ENCODE measurements at places on chromosomes 4 and X. TPM values are rescaled to one million over a fixed set of nuclear protein-coding genes. Genes with fewer than 3 reads are reported as not detected.

DNA sequence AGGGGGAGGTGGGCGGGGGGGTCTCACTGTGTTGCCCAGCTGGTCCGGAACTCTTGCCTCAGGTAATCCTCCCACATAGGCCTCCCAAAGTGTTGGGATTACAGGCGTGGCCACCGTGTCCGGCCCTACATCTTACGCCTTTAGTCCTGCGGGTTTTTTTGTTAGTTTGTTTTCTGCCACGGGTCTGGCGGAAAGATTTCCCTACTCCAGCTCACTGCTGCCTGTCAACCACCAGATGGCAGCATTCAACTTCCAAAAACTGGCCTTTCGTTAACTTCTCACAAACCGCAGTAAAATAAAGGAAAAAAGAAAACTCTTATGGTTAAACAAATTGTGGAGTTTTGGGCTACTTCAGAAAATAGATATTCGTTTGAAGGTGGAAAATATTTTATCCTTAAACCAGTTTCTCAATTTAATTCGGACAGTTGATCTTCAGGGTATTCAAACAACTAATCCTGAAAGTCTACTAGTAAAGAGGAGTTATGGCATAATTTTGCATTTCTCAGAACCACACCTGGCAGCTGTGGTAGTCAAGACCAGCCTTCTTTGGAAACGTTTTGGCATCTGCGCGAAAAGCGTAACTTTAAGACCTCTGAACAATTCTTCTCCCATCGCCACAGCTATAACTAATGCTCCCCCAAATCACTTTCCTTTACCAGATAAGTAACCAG lies 41.1 kb downstream of the LUZP4 start:
- peak; percentile 71 for DNase-seq

DNA sequence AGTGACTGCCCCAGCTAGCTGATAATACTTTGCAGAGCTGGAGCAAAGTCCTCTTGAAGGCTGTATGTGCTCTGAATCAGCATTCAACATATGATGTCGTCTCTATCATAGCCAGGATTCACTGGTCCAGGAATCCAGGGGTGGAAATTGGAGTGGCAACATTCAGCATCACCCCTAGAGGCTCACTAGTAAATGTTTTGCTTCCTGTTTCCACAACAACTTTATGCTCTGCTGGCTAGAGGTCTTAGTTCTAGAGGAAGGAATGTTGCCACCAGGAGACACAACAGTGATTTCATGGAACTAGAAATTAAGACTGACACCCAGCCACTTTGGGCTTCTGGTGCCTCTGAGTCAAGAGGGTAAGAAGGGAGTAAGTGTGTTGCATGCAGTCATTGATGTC lies 11.3 kb downstream of the MAGEA1 start:
- DNase-seq = no peak

DNA sequence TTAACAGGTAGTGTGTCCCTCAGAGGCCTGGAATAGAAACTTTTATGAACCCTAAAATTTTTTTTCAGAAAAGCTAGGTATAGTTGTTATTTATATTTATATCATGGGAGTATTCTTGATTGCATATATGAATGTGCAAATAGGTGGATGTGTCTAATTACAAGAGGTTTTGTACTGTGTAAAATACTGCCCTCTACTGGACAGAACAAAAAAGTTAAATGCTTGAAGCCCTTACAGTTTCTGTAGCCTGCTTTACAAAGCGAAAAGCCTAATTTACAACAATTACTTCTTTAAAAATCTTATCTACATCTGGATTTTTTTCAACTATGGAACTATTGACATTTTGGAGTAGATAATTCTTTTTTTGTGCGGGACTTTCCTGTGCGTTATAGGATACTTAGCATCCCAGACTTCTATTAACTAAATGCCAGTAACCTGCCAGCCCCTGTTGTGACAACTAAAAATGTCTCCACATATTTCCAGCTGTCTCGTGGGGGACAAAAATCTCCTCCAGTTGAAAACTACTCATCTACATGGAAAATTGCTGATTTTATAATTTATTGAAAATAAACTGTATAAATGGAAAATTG lies 35.1 kb downstream of the ENPEP start:
- DNase-seq = no peak

DNA sequence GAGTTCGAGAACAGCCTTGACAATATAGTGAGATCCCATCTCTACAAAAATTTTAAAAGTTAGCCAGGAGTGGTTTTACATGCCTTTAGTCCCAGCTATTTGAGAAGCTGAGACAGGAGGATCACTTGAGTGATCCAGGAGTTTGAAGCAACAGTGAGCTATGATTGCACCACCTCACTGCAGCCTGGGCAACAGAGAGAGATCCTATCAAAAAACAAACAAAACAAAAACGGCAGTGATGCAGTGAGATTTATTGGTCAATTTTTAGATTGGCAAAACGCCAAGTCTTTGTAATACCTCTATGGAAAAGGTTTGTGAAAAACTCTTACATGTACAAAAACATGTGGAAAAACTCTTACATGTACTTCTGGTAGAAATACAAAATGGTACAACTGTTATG lies 91.3 kb downstream of the PTPN13 start:
- no peak for DNase-seq

DNA sequence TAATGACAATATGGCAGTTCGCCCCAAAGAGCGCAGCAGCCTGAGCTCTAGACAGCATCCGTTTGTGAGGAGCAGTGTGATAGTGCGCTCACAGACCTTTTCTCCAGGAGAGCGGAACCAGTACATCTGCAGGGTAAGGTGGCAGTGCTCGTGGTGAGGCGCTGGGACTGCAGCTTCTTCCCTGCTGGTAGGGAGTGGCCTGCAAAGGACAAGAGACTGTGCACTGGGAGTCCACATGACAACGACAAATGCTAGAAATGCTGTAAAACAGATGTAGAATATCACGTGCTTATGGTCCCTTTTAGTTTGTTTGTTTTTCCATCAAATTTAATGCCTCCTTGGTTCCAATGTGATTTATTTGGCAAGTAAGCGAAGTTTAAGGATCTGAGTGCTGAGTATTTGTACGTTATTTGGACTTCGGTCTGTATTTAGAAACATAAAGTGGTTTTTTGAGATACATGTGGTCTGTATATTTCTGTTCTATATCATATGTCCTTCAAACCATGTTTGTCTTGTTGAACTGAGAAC lies 35.8 kb downstream of the CLDN22 start:
- no peak for DNase-seq

DNA sequence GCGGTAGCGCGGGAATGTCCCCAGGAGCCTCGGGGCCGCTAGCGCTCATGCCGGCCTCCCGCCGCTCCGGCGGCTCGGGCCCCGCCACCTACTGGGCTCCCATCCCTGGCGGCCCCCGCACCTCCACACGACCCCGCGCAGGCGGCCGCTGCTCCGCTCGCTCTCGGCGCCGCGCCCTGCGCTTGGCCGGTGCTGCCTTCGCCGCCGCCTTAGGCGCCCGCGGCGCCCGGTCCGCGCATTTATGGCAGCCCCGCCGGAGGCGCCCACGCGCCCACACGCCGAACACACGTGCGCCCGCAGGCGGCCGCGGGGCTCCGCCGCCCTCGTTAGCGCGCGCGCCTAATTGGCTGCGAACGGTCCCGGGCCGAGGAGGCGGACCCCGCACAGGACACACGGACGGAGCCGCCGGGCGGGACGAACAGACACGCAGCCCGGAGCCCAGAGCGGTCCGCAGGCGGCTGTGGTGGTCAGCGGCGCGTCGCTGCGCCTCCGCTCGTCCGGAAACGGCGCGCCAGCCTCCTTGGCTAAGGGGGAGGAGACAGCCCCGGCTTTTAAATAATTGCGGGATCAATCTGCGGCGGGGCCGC lies at the start of gene NKX1-1:
Gene NKX1-1, minus strand, starts transcription at position 49 of the 587 bp plus-strand sequence. Its CDS starts 0 bp downstream, at position 49.
- DNase-seq = no peak

DNA sequence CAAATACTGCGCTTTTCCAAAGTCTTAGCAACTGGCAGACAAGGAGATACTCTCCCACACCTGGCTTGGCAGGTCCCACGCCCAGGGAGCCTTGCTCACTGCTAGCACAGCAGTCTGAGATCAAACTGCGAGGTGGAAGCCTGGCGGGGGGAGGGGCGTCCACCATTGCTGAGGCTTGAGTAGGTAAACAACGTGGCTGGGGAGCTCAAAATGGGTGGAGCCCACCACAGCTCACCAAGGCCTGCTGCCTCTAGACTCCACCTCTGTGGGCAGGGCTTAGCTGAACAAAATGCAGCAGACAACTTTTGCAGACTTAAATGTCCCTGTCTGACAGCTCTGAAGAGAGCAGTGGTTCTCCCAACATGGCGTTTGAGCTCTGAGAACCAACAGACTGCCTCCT lies 23.0 kb upstream of the NFKB1 start:
- no peak for DNase-seq

- DNase-seq = peak; percentile 56
These were observed 1.0 kb upstream of the GRPEL1 start for GRCh38 chr4:7068883-7069282.

GRCh38 chrX:122943918-122944317 lies 240.2 kb upstream of the GRIA3 start:
- DNase-seq = no peak

- no peak for DNase-seq
These were observed 56.5 kb downstream of the FBXL5 start for GRCh38 chr4:15598644-15599043.

- no peak for DNase-seq
These were observed 517.6 kb downstream of the PABPC4L start for GRCh38 chr4:133683967-133684366.

Gene DCAF8L2
- total RNA-seq = not detected

Data from sigmoid colon (tissue), 7 donors.